ENCODE measurements at places on chromosomes 7 and 10.
A peak's percentile ranks its signal among the peaks of the same experiment; 100 is the strongest.

DNA sequence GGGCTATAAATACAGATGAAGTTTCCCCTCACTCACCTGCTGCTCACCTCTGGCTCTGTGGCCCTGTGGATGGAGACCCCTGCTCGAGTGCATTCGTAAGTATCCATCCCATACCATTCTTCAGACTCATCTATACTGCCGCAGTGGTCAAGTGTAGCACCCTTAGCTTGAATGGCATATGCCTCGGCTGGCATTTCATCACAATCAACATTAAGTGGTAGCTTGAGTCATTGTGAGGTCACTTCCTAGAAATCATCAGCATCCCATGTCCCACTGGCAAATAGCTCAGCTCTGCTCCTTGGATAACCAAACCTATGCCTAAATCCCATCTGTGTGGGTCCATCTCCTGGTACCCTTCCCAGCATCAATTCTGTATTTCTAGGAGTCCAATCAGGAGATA is 38.2 kb downstream of the MDH2 start:
- no peak for DNase-seq

GRCh38 chr10:4755286-4755989 is 70.6 kb upstream of the AKR1E2 start:
- DNase-seq = no peak

- DNase-seq = no peak
Observed at GRCh38 chr10:126561294-126561920, 109.1 kb downstream of the C10orf90 start.

- no peak for DNase-seq
Observed at GRCh38 chr7:155756322-155756721, 55.9 kb downstream of the SHH start.

- no peak for DNase-seq
Observed at GRCh38 chr10:57222129-57222528, 861.1 kb upstream of the ZWINT start.

GRCh38 chr10:87961314-87961713 is 97.9 kb downstream of the PTEN start:
- no peak for DNase-seq

DNA sequence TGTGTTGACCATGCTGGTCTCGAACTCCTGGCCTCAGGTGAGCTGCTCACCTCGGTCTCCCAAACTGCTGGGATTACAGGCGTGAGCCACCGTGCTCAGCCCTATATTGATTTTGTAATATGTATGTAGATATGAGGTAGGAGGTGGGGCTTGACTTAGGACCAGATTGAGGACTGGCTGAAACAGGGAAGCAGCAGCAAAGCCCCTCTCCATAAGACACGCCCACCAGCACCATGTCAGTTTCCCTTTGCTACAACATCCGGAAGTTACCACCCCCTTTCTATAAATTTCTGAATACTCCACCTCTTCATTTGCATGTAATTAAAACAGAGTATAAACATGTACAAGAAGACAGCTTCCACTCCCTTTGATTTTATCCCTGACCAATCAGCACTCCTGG is 47.9 kb upstream of the MYL10 start:
- DNase-seq = peak; percentile 53

DNA sequence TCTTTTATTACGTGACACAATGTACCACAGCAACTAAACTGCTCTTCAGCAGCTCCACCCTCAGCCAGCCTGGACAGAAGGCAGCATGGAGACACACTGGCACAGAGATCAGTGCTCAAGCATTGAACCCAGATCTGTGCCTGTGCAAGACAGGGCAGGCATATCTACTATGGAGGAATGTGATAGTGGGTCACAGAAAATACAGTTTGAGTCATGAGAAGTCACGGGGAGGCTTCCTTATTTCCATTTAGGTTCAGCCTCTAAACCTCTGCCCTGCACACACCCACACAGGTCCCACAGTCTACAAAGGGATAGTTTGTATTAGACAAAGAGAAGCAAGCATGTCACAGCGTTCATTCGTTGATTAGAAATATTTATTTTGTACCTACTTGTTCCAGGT is 187.4 kb upstream of the AGR3 start:
- DNase-seq = no peak

DNA sequence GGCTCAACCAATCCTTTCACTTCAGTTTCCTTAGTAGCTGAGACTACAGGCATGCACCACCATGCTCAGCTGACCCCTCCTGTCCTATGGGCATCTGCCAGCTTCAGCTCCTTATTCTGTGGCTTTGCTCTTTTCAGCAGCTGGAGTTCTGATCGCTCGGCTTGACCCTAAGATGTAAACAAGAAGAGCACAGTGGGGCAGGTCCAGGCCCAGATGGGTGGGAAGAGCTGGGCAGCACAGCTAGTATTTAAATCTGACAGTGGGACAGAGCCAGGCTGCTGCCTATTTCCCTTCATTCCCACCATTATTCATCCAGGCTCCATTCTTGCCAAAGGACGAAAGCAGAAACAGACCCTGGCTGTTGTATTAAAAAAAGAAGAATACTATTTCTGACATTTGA is 494.9 kb upstream of the PODXL start:
- no peak for DNase-seq

DNA sequence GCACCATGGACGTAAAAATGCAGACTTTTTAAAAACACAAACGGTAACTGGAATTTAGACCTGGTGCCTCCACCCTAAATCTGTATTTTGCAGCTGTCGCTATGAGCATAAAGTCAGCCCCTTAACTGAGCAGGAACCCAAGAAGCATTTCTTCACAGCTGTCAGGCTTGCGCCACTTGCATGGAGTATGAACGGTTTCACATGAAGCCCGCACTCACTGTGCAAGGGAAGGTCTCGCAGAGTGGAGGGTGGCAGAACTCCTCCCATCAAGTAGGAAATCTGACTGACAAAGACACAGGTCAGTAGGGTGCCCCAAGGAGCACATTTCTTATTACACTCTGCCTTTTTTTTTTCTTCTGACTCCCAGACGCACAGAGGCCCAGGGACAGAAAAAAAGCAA is 58.5 kb downstream of the ELMO1 start:
- no peak for DNase-seq

- no peak for DNase-seq
Observed at GRCh38 chr10:30056281-30056680, 3.1 kb downstream of the JCAD start.

DNA sequence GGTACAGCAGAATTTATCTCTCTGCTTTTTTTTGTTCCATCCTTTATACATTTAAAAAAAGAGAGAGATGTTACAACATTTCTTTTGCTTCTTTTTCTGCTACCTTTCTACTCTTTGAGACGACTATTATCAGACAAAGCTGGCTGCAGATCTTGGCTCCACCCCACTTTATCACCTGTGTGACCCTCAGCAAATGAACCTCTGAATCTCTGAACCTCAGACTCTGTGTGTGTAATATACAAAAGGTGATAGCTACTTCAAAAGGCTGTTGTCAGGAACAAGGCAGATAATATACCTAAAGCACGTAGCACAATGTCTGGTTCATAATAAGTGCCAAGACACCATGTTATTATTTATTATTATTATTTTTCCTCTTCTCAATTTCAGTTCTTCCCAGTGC is 32.6 kb upstream of the UBE2D1 start:
- DNase-seq = no peak

GRCh38 chr10:132164761-132165278 is 21.9 kb upstream of the DPYSL4 start:
- no peak for DNase-seq

DNA sequence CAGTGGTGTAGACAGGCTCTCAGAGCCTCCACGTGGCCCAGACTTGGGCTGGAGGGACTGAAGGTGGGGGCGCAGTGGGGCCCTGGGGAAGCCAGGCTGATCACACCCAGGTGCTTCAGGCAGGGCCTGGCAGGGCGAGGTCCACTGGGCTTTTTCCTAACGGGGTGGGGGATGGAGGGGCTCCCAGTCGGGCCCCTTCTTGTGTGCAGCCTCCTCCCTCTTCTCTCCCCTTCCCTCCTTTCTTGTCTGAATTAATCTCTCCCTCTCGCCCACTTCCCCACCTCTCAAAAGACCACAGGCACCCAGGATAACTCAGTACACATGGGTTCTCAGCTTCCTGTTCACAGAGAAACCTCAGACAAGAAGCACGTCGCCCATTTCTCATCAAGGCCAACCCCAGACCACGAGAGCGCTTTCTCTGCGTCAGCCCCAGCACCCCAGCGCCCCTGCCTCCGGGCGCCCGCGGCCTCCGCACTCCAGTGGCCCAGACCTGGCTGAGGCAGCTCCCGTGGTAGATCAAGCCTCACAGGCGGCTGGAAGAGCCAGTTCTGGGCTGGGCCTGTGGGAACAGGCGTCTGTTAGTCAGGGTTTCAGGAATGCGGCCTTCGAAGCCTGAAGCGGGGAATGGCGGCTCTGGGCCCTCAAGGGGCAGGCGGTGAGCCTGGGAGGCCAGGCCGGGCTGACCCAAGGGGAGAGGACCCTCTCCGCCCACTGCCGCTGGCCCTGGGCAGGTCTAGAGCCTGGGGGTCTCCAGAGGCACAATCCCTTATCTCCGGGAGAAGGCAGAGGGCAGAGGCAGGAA is 50.6 kb downstream of the PWWP2B start:
- DNase-seq = peak; percentile 32

DNA sequence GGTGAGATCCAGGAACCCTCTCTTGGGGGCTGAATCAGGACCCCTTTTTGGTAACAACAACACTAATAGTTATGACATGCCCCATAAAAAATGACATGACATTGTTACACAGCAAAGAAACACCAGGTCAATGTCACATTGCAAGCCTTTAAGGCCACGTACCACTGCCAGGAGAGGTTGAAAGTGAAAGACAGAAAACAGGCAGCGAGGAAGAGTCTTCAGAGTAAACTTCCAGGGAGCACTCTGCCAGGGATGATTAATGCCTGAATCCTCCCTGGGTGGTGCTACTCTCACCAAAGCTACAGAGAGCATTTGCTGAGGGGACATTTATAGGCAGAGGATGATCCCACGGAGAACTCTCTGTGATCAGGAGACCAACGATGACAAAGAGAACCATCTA is 551.6 kb downstream of the CALN1 start:
- no peak for DNase-seq

DNA sequence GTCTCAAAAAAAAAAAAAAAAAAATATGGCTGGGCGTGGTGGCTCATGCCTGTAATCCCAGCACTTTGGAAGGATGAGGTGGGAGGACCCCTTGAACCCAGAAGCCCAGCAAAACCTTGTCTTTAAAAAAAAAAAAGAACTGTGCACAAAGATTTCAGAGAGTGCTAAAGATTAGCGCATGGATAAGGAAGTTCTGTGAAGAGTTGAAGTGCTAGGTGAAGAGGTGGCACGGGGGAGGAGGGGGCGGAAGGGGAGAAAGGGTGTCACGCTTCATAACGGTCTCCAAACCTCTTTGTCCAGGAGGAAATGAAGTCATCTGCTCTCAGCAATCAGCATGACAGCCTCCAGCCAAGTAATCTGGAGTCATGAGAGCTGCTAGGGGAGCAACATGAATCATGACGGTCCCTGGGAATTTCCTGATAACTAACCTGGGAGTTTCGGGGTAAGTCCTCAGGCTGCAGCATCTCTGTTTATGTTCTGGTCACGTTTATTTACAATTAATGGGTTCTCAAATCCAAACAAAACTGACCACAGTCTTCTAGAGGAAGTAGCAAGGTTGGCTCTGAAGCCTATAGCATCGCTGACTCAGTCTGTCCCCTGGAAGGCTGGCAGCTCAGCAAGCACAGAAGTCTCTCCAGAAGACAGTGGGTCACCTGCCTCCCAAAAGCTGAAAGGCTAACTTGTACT is 1.9 kb upstream of the PLAU start:
- DNase-seq = peak; percentile 96

- no peak for DNase-seq
Observed at GRCh38 chr10:93465806-93466675, 16.1 kb downstream of the MYOF start.

GRCh38 chr7:76509931-76510877 is at the start of gene UPK3B:
TSS of gene UPK3B (plus strand) at chr7:76510552. CDS start at chr7:76510653, 101 bp downstream.
- DNase-seq = no peak

Data from KBM-7 (cell line).